ENCODE measurements at places on chromosomes 6 and 20.

- DNase-seq, result no peak
Measured at GRCh38 chr6:104623052-104623690, 236.5 kb downstream of the HACE1 start.

DNA sequence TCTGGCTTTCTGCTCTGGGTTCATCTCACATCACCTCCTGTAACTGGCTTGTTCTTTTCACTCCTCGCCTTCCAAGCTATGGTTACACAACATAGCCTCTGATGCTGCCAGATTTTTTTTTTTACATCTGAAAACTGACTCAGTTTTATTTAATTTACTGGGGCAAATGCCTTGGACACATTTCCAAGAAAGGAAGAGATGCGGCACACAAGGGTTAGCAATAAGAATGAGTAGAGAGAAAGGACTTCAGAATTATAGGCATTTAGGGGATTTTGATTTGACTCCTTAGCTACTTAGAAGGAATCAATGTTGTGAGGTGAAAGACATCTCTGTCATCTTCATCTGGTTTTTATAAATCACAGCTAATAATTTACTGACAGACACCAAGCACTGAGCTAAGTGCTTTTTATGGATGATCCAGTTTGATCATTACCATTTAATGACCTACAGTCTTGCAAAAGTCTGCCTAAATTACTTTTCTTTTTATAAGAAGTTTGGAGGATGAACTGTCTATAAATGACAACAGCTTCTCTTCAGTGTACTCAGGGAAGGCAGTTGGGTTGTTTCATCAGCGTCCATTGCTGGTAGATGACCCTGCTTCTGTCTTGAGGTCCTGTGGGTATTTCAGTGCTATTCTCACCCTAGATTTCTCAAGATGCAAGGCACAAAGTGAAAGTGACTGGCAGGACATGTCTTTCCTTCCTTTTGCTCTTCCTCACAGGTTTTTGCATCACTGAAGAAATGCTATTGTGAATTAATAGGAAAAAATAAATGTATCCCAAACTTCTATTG lies 31.1 kb downstream of the LAMA4 start:
- DNase-seq, result no peak

DNA sequence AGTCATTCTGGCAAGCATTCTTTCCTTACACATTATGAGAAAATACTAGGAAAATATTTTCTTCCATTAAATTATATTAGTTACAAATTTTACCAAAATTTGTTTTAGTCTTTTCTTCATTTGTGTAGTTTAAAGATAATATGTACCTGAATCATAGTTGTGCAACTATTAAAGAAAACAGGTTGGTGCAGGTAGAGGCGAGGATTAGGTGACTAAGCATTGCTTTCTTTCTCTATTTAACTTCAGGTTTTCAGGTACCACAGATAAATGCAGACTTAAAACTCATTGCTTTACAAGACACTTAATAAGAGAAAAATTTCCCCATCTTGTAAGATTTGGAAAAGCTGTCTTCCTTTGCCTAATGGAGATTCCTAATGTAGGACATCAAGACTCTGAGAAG lies 1175.5 kb upstream of the ADGRB3 start:
- DNase-seq, result no peak

GRCh38 chr20:59103573-59103972 lies 60.0 kb upstream of the ZNF831 start:
- no peak for DNase-seq

GRCh38 chr6:37020381-37020780 lies 14.9 kb downstream of the FGD2 start:
- no peak for DNase-seq

DNA sequence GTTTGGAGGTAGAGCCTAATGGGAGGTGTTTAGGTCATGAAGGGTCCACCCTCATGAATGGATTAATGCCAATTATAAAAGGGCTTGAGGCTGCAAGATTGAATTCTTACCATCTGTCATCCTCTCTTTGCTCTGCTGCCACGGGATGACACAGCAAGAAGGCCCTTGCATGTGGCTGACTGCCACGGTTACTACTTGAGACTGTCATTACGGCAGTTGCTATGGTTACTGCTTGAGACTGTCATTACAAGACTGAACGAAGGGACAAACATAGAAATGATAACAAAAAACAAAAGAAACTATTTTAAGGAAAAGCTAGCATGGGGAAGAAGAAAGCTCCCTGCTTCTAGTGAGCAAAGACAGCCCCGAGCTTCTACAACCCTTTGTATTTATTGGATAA lies 715.0 kb downstream of the TFAP2A start:
- DNase-seq, result no peak

DNA sequence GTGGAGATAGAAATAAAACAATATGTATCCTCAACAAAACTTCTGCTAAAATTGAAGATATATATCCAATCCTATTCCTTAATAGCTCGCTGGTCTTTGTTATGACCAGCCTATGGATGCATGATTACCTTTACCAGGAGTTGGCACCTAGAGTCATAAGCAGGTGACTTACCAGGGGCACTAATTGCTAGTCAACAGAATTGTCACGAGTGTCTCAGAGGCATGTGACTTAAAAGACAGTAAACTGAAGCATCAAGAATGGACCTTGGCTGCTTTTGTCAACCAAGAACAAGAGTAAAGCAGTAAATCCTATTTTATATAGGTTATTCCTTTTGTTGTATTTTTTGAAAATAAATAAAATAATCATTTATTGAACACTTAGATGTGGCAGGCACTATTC lies 115.4 kb downstream of the MYO6 start:
- no peak for DNase-seq

DNA sequence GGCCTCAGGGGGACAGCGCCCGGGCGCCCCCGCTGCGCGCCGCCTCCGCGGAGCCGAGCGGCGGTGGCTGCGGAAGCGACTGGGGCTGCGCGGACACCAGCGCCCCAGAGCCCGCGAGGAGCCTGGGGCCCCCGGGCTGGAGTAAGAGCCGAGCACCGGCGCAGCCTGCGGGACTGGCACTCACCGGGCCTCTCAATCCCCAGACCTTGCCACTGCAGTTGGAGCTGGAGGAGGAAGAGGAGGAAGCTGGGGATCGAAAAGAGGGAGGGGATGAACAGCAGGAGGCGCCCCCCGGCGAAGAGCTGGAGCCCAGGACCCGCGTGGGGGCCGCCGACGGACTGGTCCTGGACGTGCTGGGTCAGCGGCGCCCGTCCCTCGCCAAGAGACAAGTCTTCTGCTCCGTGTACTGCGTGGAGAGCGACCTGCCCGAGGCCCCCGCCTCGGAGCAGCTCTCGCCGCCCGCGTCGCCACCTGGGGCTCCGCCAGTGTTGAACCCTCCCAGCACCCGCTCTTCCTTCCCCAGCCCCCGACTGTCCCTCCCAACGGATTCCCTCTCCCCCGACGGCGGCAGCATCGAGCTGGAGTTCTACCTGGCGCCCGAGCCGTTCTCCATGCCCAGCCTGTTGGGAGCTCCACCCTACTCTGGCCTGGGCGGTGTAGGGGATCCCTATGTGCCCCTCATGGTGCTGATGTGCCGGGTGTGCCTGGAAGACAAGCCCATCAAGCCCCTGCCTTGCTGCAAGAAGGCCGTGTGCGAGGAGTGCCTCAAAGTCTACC lies 590 bp downstream of the RNF217 start:
- DNase-seq, result no peak

DNA sequence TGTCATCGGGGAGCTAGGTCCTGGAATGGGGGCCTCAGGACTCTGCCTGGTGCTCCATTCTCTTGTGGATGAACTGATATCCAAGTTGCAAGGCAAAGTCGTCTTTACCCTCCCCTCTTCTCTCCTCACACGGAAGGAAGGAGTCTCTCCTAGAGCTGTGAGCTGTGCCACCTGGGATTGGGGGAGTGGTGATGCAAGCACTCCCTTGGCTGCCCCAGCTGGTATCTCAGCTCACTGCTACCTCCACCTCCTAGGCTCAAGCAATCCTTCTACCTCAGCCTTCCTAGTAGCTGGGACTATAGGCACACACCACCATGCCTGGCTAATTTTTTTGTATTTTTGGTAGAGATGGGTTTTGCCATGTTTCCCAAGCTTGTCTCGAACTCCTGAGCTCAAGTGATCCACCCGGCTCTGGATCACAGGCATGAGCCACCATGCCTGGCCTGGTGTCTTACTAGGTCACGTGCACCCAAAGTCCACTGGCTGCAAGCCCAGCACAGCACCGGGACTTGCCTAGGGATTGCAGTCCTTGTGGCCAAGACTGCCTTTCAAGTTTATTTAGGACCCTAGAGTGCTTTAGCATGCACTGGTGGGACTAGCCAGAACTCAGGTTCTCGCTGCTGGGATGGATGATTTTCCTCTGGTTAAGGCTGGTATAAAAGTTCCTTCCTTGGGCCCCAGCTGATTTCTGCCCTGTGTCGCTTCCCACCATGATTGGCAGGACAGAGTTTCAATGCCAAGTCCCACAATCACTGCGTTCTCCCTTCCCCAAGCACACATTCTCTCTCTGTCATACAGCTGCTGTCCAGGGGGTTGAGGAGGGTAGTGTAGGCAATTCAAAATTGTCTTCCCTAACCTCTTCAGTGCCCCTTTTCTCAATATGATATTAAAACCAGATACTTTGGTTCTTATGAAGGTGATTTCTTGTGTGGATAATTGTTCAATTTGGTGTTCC lies 33.5 kb downstream of the SMAP1 start:
- DNase-seq, result no peak

DNA sequence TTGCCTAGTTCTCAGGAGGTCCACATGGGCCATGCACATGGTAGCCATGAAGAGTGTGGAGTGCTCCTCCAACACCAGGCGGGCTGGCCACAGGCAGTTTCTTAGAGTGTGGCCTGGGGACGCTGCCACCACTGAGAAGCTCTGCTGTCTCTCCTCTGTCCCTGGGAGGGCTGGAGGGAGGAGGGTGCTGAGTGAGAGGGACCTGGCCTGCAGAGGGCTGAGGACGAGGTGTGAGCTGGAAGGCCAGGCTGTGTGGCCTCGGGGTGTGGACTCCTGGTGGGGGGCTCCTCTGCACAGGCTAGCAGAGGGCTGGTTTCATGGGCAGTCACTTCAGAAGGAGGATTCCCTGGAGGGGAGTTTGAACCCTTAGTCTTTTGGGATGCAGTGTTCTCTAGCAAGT lies 39.7 kb downstream of the SYNJ2 start:
- DNase-seq, result no peak

DNA sequence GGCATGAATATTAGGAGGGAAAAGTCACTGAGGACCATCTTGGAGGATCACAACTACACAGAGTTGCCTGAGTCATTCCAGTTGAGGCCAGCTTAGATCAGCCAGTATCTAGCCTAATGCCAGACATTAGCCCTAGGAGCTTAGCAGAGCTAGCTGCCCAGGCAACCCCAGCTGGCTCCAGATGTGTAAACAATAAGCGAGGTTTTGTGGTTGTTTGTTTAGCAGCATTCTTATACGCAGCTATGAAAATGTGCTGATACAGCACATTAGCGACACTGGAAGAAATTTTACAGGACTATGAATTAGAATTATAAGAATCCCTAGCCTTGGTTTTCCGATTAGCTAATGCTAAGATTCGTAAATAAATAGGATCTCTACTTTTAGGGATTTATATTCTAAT lies 59.3 kb downstream of the BTBD3 start:
- no peak for DNase-seq

GRCh38 chr6:15430186-15430585 lies 184.3 kb downstream of the JARID2 start:
- DNase-seq, result no peak

GRCh38 chr6:163782436-163783003 lies 368.0 kb downstream of the QKI start:
- DNase-seq, result no peak

DNA sequence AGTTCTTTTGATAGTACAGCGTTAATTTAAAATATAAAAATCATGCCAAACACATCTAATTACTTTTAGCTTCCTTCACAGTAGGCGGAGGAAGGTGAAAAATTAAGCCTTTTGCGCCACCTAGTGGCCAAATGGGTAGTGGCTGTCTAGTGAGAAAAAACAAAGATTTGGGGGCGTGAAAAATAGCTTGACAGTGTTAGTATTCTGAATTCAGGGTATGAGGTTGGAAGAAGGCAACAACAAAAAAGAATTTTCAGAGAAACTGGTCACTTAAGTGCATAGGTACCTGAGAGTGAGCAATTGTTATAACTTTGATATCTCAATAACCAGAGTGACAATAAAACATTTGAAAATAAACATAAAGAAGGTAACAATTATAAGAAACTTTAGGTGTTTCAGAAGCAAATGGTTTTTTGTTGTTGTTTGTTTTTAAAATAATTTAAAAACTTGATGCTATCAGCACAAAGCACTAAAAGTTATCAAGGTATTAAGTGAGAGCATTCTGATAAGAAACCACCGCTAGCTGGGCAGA lies 14.3 kb downstream of the PSMB9 start:
- DNase-seq, result peak; percentile 57

GRCh38 chr6:160586374-160586773 lies 77.7 kb downstream of the LPA start:
- no peak for DNase-seq

- DNase-seq, result no peak
Measured at GRCh38 chr6:158707120-158707820, 57.4 kb downstream of the SYTL3 start.

- DNase-seq, result no peak
Measured at GRCh38 chr6:7910654-7911344, at the start of gene TXNDC5. Gene TXNDC5, minus strand, starts transcription at chr6:7910788. Its CDS starts 12 bp downstream, at chr6:7910776.

- no peak for DNase-seq
Measured at GRCh38 chr6:136307351-136307750, 17.7 kb upstream of the BCLAF1 start.

- no peak for DNase-seq
Measured at GRCh38 chr20:56423211-56423610, 11.2 kb downstream of the CASS4 start.

- no peak for DNase-seq
Measured at GRCh38 chr6:18676548-18676947, 289.4 kb downstream of the RNF144B start.
